Tibial nerve (tissue), 4 donors: ENCODE measurements at places on chromosomes 11 and 22. TPM values are rescaled to one million over a fixed set of nuclear protein-coding genes. Genes with fewer than 3 reads are reported as not detected.

DNA sequence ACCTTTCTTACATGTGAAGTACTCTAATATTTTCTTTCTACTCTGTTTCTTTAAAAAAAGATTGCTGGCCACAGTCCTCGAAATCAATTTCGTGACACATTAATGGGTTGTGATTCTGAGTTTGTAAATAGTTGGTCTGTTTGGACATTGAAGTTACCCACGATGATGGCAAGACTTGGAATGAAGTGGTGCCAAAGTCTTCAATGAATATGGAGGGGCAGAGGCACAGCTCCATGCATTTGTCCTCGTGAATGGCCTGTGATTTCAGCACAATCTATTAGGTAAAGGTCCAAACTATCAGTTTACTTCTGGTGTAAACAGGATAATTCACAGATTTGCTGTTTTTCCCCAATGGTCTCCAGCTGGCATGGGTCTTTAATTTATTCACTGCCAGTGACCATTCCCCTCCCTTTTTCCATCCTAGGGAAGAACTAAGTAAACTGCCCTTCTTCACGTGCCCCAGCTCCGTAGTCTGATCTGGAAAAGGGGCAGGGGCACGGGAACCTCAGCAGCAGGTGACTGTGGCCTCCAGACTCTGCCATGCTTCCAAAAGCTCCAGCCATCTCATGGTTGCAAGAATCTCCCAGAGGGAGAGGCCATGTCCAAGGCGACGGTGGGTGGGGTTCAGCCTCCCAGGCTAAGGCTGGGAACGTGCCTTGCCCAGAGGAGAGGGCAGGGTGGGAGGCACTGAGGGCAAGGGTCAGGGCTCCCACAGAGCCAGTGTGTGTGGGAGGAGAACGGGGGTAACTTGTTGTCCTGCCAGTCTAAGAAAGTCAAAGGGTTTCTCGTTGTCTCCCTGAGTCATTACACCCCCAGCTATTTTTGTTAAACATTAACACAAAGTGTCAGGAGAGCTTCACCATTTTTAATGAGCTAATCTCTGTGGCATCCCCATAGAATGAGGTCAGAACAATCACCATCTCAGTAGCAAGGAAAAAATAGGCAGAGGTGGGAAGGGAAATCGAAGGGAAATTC lies 16.9 kb upstream of the PEX26 start:
- H3K27ac ChIP-seq, result peak overlapping the region; percentile 3
- DNase-seq, result no peak
- H3K4me1 ChIP-seq, result no peaks in the 10 kb centered on the region
- no peaks in the 10 kb centered on the region for H3K27me3 ChIP-seq
- no peaks in the 10 kb centered on the region for H3K36me3 ChIP-seq

DNA sequence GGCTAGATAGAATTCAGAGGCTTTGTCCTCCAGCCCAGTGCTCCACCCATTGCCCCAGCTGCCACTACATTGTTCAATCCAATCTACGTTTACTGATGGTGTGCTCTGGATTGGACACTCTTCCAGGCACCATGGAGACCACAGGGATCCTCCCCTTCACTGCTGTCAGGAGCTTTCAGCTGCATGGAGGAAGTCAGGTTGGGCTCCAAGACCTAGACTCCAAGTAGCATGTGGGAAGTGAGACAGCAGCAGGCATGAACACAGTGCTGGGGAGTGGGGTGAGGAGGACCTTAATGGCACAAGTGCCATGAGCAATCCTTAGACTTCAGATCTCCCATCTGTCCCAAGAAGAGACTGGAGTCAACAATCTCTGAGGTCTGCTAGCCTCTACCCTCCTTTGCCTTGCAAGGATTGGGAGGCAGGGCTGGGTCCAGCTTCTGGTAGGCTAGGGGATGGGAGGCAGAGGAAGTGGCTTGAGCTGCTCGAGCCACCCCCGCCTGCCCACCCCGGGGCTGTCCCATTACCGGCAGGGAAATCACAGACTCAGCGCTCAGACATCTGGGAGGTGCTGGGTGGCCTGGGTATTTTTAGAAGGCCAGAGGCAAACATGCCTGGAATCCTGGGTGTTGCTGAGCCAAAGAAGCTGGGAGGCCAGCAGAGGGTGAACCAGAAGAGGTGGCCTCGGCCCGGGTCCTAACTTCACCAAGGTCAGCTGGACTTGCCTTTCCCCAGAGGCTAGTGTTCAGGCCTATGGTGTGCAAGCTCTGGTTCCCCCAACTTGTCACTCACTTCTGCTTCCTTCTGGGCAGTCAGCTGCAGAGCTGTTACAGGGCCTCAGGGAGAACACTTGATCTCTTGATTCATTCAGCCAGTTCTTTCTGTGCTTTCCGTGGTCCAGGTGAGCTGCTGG lies 15.2 kb upstream of the FCHSD2 start:
- no peak overlapping the region for H3K4me3 ChIP-seq
- peak overlapping the region; percentile 51 for H3K27ac ChIP-seq
- no peak for DNase-seq
- no peaks in the 10 kb centered on the region for H3K36me3 ChIP-seq
- no peaks in the 10 kb centered on the region for H3K27me3 ChIP-seq

The CELSR1 gene
- total RNA-seq, result 2.0 TPM

- H3K4me1 ChIP-seq, result no peaks in the 10 kb centered on the region
- no peak overlapping the region for H3K4me3 ChIP-seq
- peak; percentile 12 for DNase-seq
- no peak overlapping the region for H3K27ac ChIP-seq
- H3K36me3 ChIP-seq, result no peaks in the 10 kb centered on the region
- H3K27me3 ChIP-seq, result no peaks in the 10 kb centered on the region
These were observed 123.7 kb downstream of the KCNQ1OT1 start for GRCh38 chr11:2576111-2576510.

GRCh38 chr11:66659763-66660162 lies 17.9 kb downstream of the RBM4B start:
- H3K27ac ChIP-seq, result no peak overlapping the region
- H3K4me3 ChIP-seq, result no peak overlapping the region
- no peaks in the 10 kb centered on the region for H3K4me1 ChIP-seq

DNA sequence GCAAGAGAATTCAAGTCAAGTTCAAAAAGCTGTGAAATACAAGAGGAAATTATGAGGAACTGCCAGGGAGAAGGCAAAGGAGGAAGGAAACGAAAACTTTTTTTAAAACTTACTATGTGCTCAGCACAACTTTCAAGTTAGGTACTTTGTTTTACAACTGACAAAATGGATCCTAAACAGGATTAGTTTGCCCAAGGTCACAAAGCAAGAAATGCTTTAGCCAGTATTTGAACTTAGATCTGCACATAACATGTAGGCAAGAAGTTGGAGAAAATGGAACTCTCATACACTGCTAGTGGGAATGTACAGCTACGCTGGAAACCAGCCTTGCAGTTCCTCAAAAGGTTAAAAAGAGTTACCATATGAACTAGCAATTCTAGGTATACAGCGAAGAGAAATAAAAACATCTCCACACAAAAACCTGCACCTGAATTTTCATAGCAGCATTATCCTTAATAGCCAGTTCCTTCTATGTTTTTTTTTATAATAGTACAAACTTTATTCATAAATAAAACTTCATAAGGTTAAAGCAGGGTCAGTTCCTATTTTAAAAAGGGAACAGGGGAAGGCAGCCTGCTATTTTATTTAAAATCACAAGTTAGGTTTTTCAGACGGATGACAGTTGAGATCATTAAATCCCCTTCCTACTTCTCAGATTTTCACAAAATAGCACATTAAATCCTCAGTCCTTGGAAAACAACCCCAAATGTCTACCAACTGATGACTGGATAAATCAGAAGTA lies 19.2 kb downstream of the DDX6 start:
- no peaks in the 10 kb centered on the region for H3K27me3 ChIP-seq
- H3K27ac ChIP-seq, result no peak overlapping the region
- H3K4me3 ChIP-seq, result no peak overlapping the region
- peaks cover 45% of the 10 kb centered on the region for H3K36me3 ChIP-seq

GRCh38 chr22:28123989-28124766 lies 205.1 kb upstream of the PITPNB start:
- DNase-seq, result no peak
- H3K36me3 ChIP-seq, result no peaks in the 10 kb centered on the region
- H3K27me3 ChIP-seq, result no peaks in the 10 kb centered on the region
- no peak overlapping the region for H3K4me3 ChIP-seq
- no peak overlapping the region for H3K27ac ChIP-seq

DNA sequence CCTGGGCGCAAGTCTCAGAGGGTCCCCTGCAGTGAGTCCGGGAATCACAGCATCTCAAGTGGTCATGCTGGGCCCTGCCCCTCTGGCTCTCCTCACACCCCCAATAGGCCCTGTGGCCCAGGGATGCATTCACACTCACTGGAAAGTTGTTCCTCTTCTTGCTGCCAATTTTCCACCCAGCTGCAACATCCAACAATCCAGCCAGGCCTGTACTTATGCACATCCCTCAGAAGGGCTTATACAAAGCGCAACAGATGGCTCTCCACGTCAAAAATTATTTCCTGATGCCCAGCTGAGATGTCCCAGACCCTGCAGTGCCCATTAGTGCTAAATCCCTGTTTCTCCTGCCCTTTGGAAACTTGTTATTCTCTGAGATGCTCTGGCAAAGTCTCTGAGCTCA lies 407.8 kb upstream of the NARS2 start:
- H3K27me3 ChIP-seq, result no peaks in the 10 kb centered on the region
- no peak overlapping the region for H3K27ac ChIP-seq
- H3K4me1 ChIP-seq, result no peaks in the 10 kb centered on the region
- H3K4me3 ChIP-seq, result no peak overlapping the region
- H3K36me3 ChIP-seq, result no peaks in the 10 kb centered on the region

DNA sequence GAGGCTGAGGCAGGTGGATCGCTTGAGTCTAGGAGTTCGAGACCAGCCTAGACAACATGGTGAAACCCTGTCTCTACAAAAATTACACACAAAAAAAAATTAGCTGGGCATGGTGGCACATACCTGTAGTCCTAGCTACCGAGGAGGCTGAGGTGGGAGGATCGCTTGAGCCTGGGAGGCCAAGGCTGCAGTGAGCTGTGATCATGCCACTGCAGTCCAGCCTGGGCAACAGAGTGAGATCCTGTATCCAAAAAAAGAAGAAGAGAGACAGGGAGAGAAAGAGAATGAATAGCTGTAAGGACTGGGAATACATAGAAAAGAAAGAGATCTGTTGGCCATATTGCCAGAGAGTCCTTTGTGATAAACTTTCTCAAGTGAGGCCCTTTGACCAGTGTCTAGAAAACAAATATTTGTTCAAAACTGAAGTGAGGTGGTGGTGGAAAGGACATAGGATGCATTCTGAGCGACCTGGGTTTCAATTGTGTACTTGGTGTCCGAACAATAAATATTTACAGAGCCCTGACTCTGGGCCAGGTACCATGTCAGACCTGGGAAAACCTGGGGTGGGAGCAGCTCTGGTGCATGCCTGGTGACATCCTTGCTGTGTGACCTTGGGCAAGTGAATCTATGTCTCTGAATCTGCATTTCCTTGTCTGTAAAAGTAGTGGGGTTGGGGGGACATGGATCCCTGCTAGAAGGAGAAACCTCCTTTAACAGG lies 89.6 kb upstream of the CRYBB3 start:
- H3K27ac ChIP-seq, result peak overlapping the region; percentile 8
- no peak for DNase-seq
- no peaks in the 10 kb centered on the region for H3K36me3 ChIP-seq
- H3K27me3 ChIP-seq, result no peaks in the 10 kb centered on the region

The WT1 gene
- total RNA-seq, result not detected

GRCh38 chr11:120945042-120945441 lies 78.9 kb upstream of the TBCEL start:
- H3K4me3 ChIP-seq, result no peak overlapping the region
- H3K27me3 ChIP-seq, result no peaks in the 10 kb centered on the region
- H3K27ac ChIP-seq, result no peak overlapping the region
- DNase-seq, result no peak
- H3K36me3 ChIP-seq, result no peaks in the 10 kb centered on the region

DNA sequence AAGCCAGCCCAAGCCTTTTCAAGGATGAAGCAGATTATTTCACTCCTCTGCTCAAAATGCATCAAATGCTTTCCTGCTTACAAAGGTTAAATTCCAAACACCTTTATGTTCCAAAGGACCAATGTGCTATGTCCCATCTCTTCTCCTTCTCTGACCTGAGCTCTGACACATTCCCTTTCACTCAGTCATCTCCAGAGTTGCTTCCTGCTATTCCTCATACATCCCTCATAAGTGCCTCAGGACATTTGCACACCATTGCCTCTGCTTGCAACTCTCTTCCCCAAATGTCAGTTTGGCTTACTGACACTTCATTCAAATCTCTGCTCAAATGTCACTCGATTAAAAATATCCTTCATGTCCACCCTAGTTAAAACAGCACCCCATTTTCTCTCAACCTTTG lies 53.3 kb upstream of the BMAL1 start:
- no peak overlapping the region for H3K27ac ChIP-seq
- no peaks in the 10 kb centered on the region for H3K4me1 ChIP-seq
- no peaks in the 10 kb centered on the region for H3K36me3 ChIP-seq

GRCh38 chr11:26987272-26987671 lies 6.6 kb upstream of the FIBIN start:
- H3K27ac ChIP-seq, result peak overlapping the region; percentile 8
- H3K4me1 ChIP-seq, result peaks cover 7% of the 10 kb centered on the region
- no peak for DNase-seq

GRCh38 chr11:70942593-70942992 lies 309.8 kb downstream of the SHANK2 start:
- H3K27ac ChIP-seq, result no peak overlapping the region
- no peak for DNase-seq
- no peaks in the 10 kb centered on the region for H3K4me1 ChIP-seq
- H3K27me3 ChIP-seq, result no peaks in the 10 kb centered on the region

- H3K4me1 ChIP-seq, result peaks cover 17% of the 10 kb centered on the region
- no peaks in the 10 kb centered on the region for H3K27me3 ChIP-seq
- H3K4me3 ChIP-seq, result no peak overlapping the region
- no peak overlapping the region for H3K27ac ChIP-seq
These were observed 29.7 kb upstream of the GNB1L start for GRCh38 chr22:19884161-19884953.

DNA sequence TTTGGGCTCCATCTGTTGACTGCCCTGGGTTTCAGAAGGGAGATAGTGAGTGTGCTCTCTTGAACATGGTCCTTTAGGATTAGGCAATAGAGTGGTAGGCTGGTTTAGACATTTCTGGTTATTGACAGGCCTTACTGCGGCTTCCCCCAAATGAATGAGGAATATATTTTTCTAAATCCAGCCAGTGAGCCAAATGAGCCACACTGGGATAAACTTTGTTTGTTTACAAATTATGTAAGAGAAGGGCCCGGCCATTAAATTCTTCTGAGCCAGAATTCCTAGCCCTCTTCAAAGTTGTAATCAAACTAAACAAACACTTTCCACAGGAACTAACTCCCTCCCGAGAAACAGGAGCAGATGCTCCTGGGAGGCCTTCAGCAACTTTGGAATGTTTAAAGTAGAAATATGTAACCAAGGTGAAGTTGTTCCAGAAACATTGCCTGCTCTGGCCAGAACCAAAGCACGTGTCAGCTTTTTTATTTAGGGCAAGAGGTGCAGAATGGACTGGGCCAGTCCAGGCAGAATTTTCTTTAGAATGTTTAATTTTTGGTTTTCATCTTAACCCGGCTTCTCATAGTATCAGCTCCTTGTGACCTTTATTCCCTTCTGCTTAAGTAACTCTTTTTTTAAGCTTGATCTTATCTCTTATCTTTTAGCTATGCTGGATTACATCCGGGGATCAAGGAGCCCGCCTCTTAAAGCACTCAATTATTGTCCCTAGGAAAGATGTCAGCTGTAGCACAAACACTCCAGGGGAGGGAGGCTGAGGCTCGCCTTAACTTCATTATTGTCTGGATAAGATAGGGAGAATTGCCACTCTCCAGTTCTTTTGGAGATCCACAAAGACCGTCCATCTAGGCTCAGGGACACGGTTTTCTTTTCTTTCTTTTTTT lies 28.7 kb downstream of the ZNRF3 start:
- DNase-seq, result no peak
- no peaks in the 10 kb centered on the region for H3K27me3 ChIP-seq
- no peak overlapping the region for H3K27ac ChIP-seq
- peaks cover 10% of the 10 kb centered on the region for H3K4me1 ChIP-seq
- H3K36me3 ChIP-seq, result no peaks in the 10 kb centered on the region

The OR2AG2 gene
- total RNA-seq, result not detected

The POTEH gene
- total RNA-seq, result not detected
